Stimulated activated naive CD4-positive, alpha-beta T cell treated with Interleukin-2 at 50 U/mL for 16 hours (primary cell): ENCODE measurements at places on chromosomes 16 and 17.

GRCh38 chr17:27485716-27486495 is 29.7 kb downstream of the KSR1 start:
- no peak for DNase-seq

DNA sequence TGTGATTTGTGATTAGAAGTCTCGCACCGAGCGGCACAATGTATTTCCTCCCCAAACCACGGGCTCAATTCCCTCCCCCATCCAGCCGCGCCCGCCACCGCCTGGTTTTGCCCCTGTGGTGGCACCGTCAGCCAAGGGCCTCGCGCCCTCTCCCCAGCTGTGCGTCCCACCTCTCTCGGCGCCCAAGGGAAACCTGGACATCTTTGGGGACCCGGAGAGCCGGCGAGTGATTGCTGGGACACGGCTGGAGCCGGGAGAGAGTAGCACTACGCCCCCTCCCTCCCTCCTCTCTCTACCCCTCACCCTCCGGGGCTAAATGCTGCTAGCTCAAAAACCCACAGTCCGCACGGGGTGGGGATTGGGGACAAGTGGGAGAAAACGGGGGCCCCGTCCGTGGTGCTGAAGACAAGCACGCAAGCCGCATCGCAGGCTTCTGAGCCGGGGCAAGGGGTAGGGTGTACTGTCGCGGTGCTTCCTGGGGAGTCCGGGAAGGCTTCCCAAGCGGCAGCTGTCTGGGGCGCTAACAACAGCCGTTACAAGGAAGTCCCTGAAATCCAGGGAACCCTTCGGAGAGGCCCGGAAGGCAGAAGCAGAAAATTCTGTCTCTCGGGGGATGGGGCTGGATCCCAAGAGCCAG is 1.4 kb downstream of the CBLN1 start:
- no peak for DNase-seq

DNA sequence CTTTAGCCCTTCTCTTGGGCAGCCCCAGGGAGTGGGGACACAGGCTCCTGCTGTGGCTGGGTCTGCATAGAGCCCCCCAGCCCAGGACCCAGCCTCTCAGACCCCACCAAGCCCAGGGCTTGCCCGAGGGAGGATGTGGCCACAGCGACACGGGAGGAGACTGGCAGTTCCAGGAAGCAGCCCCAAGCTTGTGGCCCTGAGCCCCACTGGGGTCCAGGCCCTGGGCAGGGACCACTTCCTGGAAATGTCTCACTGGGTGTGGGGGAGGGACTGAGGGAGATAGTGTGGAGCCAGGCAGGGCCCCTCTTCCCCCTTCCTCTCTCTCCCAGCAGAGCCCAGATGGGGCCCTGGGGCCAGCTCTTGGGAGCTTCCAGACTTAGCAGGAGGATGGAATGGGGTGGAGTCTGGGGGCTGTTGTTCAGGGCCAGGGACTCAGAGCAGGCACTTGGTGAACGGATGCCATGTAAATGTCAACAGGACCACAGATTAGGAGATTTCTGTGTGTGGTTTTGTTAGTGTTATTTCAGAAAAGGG is 35.3 kb downstream of the ADGRG5 start:
- DNase-seq = no peak

DNA sequence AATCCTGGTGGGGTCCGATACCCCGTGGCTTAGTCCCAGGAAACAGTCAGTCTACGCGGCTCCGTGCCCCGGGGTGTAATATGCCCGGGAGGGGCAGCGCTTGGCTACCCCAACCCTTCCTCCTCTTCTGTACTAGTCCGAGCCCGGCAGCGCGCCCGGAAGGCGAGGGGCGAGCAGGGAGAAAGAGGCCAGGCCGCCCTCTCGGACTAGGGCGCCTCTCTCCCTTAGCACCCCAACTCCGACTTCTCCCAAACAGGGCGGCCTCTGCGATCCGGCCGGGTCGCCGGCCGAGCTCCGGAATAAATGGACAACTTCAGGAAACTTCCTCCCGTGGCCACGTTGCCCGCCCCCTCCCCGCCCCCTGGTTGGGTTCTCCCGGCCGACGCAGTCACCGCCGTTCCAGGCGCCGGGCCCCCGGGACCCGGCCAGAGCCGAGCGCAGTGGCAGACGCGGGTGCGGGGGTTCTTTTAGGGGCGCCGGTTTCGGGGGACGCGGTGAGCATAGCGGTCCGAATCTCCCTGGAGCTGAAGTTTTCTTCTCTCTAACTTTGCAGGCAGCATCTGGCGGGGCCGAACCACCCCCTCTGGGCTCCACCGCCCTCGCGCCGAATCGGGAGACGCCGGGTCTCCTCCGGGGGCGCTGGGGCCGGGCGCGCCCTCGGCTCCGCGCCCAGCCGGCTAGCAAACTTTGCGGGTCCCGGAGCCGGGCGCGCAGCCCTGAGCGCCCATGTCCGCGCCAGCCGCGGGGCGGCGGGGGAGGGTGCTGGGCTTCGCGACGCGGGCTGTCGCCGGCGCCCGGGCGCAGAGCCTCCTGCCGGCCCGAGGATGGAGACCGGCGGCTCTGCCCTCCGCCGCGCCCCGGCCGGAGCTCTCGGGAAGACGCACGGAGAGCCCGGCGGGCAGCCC is at the start of gene SDK2:
Gene SDK2 (minus strand): TSS at position 301 of the 905 bp plus-strand sequence. CDS start 357 bp downstream, outside the sequence.
- no peak for DNase-seq

GRCh38 chr16:55297910-55298479 is 26.0 kb upstream of the IRX6 start:
- DNase-seq = no peak

DNA sequence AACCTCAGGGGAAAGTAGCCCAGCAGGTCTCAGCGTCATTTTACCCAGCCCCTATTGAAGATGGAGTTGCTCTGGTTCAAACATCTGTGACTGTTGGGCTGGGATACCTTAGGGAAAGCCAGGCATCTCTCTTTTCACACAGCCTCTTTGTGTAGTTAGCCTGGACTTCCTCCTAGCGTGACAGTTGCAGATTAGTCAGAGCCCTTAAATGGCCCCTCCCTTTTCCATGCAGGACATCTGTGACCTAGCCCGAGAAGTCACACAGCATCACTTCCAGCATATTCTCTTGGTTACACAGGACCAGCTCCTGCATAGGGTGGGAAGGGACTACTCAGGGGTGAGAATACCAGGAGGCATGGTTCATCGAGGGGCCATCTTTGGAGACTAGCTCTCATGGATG is 375.0 kb upstream of the RBFOX1 start:
- DNase-seq = no peak

GRCh38 chr17:79949656-79950209 is 85.9 kb downstream of the TBC1D16 start:
- no peak for DNase-seq

- DNase-seq = no peak
Observed at GRCh38 chr16:55478827-55479429, at the start of gene MMP2. MMP2 (plus strand) TSS chr16:55479198; CDS start chr16:55479480, 282 bp downstream.

- DNase-seq = no peak
Observed at GRCh38 chr17:16464303-16465051, 27.5 kb downstream of the LRRC75A start.

DNA sequence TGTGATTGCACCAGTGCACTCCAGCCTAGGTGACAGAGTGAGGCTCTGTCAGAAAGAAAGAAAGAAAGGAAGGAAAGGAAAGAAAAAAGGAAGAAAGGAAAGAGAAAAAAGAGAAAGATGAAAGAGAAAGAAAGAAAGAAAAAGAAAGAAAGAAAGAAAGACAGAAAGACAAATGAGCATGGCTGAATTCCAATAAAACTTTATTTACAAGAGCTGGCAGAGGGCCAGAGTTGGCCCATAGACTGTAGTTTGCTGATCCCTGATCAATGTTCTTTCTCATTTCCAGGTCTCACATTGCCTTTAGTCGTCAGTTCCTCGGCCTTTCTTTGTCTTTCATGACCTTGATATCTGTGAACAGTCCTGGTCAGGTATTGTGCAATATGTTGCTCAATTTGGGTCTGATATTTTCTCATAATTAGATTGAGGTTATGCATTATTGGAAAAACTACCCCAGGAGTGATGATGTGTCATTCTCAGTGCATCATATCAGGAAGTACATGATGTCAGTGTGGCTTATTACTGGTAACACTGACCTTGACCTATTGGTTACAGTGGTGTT is 68.5 kb upstream of the MED9 start:
- no peak for DNase-seq

DNA sequence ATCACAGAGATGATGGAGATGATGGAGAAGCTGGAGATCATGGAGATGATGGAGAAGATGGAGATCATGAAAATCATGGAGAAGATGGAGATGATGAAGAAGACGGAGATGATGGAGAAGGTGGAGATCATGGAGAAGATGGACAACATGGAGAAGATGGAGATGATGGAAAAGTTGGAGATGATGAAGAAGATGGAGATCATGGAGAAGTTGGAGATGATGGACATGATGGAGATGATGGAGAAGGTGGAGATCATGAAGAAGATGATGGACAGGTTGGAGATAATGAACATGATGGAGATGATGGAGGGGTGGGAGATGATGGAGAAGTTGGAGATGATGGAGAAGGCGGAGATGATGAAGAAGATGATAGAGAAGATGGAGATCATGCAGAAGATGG is 34.5 kb downstream of the RBFOX3 start:
- no peak for DNase-seq

- DNase-seq = no peak
Observed at GRCh38 chr16:83389751-83390150, 418.0 kb upstream of the HSBP1 start.

- DNase-seq = no peak
Observed at GRCh38 chr16:4298761-4299522, 16.9 kb upstream of the GLIS2 start.

DNA sequence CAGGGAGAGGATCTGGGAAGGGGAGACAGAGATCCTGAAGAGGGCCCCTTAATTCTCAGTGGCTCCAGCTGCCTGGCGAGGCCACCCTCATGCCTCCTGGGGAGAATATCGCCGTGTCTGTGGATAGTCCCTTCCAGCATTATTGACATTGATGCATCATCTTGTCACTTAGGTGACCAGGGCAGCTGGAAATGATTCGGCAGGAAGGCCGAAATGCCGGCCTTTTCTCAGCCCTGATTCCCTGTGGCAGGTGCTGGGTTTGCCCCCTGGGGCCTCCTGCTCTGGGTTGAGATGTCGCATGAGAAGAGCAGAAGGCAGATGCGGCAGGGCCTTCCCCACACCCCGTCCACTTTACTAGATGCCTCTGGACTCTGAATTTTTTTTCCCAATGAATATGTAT is 89.5 kb downstream of the RAP1GAP2 start:
- DNase-seq = no peak

GRCh38 chr17:60229188-60229802 is 79.5 kb downstream of the CA4 start:
- no peak for DNase-seq

DNA sequence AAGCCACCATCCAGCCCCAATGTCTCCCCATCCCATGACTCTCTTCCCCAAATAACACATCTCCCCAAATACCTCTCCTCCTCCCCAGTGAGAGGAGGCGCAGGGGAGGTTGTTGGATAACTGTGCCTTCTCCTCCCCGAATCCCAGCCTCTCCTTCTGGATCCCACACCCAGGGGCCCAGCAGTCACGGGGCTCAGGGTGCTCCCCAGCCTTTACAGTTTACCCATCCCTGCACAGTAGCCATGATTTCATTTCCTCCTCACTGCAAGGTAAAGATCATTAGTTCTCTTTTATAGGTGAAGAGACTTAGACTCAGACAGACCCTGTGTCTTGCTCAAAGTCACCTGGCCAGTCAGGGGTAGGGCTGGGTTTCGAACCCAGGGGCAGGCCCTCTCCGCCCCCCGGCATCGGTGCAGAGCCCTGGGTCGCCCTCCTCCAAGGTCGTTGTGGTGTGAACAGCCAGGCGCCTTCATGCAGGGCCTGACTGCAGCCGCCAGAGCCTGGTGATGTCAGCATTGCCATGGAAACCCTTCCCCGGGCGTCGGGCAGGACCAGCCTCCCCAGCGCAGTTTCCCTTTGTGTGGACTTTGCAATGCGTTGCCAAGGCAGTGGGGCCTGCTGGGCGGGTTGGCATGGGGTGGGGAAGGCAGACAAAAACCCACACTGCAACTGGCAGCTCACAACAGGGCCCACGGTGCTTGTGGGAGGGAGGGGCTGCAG is 53.3 kb upstream of the TOB1 start:
- peak; percentile 79 for DNase-seq

DNA sequence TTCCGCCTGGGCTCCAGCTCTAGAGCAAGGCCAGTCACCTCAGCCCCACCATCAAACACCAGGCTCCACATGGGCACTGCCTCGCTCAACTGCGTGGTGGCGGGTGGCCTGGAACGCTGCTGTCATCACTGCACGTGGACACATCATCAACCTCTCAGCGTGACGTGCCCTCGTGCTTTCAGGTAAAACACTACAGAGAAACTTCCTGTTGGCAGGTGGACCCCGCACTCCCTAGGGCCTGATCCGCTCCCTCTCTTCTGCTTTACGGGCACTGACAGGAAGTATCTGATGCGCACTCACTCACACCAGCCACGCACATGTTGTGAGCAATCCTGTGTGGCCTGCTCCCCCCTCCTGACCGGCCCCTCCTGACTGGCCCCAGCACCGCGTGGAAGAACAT is 87.4 kb downstream of the ANKRD11 start:
- no peak for DNase-seq

DNA sequence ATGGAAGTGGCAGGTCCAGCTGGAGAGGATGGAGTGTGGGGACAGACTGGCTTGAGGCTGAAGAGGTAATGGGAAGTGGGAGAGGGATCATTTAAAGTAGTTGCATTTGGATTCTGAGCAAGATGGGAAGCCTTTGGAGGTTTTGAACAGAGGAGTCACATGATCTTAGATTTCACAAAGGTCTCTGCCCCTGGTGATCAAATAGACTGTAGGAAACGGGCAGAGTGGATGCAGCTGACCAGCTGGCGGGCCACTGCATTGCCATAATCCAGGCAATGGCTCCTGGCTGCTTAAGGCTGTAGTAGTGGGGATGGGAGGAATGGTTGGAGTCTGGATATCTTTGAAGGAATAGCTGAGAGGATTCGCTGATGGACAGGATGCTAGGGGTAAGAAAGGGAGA is 81.5 kb downstream of the SLC6A2 start:
- no peak for DNase-seq

DNA sequence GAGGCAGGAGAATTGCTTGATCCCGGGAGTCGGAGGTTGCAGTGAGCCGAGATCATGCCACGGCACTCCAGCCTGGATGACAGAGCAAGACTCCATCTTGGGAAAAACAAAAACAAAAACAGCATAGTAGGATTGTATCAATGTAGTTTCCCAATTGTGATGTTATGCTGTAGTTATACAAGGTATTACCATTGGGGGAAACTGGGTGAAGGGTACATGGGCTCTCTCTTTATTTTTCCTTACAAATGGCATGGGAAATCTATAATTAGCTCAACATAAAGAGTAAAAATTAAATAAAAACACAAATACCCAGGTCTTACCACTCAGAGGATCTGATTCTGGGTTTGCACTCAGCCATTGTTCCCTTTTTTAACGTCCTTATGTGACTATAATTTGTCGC is 107.9 kb downstream of the KATNIP start:
- no peak for DNase-seq

GRCh38 chr17:81039096-81039495 is 4.1 kb downstream of the BAIAP2 start:
- no peak for DNase-seq

- DNase-seq = no peak
Observed at GRCh38 chr16:4869147-4869805, 22.0 kb downstream of the UBN1 start.
